Stimulated activated CD4-positive, alpha-beta T cell treated with anti-CD3 and anti-CD28 coated beads, Interleukin-12 subunit alpha, Interleukin-12 subunit beta, amount 100 ng/mL, for 24 hours (primary cell): ENCODE measurements at places on chromosomes 1 and 21.

- DNase-seq = no peak
Measured at GRCh38 chr1:23779826-23780371, 1.7 kb downstream of the PITHD1 start.

GRCh38 chr1:121483961-121484424, 299.2 kb downstream of the SRGAP2C start:
- DNase-seq = no peak

GRCh38 chr1:97364086-97364485, 556.7 kb downstream of the DPYD start:
- DNase-seq = no peak

GRCh38 chr1:29299446-29299845, 63.1 kb downstream of the PTPRU start:
- DNase-seq = no peak

GRCh38 chr1:210332719-210333398, 4.2 kb downstream of the HHAT start:
- DNase-seq = peak; percentile 10

GRCh38 chr1:93111561-93111960, 32.5 kb downstream of the MTF2 start:
- DNase-seq = no peak

- no peak for DNase-seq
Measured at GRCh38 chr21:41367945-41368734, 6.3 kb downstream of the MX2 start.

DNA sequence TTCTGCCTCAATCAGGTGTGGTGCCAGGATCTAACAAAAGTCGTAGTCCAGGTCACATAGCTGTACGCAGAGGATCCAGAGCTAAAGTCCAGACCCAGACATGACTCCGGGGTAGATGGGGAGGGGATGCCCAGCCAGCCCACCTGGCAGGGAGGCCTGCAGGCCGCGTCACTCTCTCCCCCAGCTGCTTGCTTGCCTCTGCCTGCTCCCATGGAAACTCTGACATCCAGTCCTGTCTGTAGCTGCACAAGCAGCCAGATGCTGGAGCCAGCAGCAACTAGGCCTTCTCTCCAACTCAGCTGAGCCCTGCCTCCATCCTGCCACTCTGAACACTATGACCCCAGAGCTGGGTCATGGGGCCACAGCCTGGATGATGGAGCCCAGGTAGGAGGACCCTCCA, 8.1 kb downstream of the COL8A2 start:
- DNase-seq = no peak

- DNase-seq = no peak
Measured at GRCh38 chr21:34345892-34346291, 17.9 kb upstream of the KCNE2 start.

DNA sequence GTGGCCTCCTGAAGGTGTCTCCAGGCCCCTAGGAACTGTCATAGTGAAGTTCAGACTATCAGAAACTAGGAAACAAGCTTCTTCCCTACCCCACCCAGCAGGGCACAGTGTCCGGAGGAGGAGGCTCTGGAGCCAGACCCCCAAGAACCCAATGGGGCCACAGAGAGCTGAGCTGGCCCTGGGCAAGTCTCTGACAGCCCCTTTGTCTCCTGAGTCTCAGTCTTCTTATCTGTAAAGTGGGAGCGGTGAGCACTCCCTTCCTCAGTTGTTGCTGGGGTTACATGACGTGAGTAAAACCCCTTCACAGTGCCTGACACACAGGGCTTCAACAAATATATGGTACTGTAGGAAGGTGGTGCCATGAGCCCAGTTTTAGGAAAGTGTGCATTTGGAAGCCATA, 675.8 kb downstream of the MATN1 start:
- DNase-seq = no peak

DNA sequence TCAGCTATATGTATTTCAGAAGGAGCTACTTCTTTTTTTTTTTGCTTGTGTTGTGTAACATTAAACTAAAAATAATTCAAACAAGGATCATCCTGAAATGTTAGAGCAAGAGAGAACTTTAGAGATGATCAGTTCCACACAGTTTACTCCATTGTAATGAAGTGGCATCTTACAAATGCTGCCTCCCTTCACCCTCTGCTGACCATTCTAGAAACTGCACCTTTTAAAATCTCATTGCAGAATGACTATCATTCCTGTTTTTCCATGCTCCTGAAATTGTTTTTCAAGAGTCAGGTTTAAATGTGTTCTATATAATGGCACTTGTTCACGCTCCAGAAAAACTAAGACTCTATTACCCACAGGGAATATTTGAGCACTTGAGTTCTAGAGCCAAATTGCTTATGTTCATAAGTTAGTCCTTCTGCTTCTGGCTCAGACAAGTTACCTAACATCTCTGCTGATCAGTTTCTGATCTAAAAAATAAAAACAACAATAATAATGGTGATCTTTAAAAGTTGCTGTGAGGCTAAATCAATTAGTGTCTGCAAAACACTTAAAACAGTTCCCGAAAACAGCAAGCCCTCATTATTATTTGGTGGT, 21.5 kb upstream of the SLC44A5 start:
- no peak for DNase-seq

DNA sequence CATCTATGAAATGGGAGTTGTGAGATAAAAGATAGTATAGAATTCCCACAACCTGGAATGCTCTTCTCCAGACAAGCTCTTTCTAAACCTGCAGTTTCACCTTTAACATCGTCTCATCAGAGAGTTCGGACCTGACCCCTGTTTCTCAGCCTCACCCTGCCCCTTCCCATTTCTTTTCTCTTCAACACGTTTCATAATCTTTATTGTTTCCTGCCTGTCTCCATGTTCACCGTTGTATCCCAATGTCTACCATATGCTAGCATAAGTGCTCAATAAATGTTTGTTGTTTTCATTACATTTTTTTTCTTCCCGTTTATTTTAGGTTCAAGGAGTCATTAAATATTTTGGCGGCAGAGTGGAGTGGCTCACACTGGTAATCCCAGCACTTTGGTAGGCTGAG, 32.4 kb downstream of the SESN2 start:
- DNase-seq = no peak

- no peak for DNase-seq
Measured at GRCh38 chr1:245860657-245861544, 646.2 kb downstream of the SMYD3 start.

GRCh38 chr1:160827418-160827817, 31.4 kb downstream of the LY9 start:
- DNase-seq = no peak

- no peak for DNase-seq
Measured at GRCh38 chr1:180234369-180235076, 4.5 kb downstream of the LHX4 start.

DNA sequence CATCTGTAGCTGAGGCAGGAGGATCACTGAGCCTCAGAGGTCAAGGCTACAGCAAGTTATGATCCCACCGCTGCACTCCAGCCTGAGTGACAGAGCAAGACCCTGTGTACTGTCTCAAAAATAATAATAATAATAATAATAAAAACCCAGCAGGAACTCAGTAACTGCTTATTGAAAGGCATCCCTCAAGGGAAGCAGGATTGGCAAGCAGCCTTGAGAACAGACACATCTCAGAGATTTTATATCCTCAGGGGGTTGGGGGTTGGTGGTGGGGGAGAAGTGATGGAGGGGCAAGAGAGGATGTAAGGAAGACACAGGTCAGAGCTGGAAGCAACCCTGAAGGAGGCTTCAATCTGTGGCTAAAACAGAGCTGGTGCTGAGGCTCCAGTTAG, 29.6 kb downstream of the GNB1 start:
- DNase-seq = no peak

- DNase-seq = no peak
Measured at GRCh38 chr1:98385652-98386051, 275.9 kb upstream of the SNX7 start.

DNA sequence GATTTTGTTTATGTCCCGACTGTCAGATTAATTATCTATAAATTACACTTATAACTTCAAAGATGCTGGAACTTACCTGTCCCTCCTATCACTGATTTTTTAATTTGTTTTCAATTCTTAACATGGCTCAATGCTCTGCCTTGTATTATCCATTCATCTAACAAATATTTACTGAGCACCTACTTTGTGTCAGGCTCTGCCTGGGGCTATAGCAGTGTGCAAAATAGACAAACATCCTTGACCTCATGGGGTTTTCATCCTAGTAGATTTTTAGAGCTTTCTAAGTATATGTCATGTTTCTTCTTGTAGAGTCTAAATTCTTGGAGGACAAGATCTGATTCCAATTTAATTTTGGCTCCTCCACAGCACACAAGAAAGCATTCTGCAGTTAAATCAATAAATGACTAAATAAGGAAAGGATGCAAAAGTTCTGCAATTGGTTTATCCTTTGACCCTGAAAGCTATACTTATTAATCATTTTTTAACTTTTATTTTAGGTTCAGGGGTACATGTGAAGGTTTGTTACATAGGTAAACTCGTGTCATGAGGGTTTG, 10.8 kb upstream of the SMYD2 start:
- no peak for DNase-seq

GRCh38 chr1:11458811-11459275, 20.1 kb upstream of the DISP3 start:
- DNase-seq = no peak

DNA sequence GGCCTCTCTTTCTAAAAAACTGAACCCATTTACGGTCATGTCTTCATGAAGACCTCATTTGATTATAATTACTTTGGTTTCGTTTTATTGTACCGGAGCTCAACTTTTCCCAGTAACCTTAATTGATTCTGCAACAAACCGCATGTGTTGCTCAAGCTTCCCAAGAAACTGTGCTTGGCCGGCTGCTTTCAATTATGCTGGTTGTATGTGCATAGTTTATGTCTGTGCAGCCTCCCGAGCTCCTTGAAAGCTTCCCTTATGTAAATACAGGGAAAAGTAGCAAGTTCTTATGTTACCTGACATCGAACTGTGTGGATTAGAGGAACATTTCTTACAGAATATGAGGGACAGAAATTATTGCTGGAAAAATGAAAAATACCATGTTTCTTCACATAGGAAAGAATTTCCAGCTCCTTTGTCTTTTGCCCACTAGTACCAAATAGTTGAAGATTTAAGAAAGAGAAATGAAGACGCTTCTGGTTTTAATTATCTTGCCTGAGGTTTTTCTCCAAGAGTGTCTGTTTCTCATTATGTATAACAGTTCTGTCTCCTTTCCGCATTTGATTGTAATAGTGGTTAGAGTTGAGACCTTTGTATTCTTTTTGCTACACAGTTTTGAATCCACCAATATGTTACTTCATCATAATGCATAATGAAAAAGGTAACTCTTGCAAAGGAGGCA, 2.1 kb downstream of the VCAM1 start:
- no peak for DNase-seq

DNA sequence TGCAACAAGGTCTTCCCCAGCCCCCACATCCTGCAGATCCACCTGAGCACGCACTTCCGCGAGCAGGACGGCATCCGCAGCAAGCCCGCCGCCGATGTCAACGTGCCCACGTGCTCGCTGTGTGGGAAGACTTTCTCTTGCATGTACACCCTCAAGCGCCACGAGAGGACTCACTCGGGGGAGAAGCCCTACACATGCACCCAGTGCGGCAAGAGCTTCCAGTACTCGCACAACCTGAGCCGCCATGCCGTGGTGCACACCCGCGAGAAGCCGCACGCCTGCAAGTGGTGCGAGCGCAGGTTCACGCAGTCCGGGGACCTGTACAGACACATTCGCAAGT, 3.8 kb downstream of the ZBTB18 start:
- no peak for DNase-seq

DNA sequence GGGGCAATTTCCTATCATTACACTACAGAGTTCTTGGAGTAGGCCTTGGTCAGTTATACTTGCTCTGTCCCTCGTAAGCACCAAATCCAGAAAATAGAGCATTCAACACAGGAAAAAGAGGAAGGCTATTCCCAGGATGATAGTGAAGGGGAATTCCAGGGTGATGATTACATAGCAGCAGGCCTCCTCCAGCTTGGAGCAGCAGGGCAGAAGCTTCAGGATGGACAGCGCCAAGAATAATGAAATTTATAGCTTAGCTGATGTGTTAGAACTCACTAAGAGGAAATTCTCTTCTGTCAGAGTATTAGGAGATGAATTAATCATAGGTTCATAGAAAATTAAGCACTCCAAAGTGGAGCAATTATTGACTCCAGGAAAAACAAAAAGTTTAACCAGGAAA, 10.8 kb upstream of the SMAP2 start:
- no peak for DNase-seq

- DNase-seq = no peak
Measured at GRCh38 chr21:41188486-41189149, 20.7 kb downstream of the BACE2 start.

- DNase-seq = no peak
Measured at GRCh38 chr1:221775206-221775605, 33.3 kb upstream of the DUSP10 start.

- no peak for DNase-seq
Measured at GRCh38 chr1:179151908-179152682, 70.2 kb downstream of the TOR3A start.

DNA sequence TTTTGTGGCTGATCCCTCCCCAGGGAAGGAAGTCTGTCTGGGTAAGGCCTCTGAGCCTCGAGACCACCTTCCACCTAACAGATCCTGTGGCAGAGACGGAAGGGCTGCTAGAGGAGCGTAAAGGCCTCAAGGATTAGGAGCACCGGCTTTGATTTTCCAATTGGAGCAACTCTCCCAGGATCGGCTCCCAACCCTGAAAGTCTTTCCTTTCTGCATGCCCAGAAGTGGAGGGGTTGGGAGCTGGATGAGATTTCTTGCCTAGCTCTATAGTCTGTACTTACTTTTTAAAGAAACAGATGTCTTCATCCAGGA, 41.4 kb downstream of the ELK4 start:
- no peak for DNase-seq

DNA sequence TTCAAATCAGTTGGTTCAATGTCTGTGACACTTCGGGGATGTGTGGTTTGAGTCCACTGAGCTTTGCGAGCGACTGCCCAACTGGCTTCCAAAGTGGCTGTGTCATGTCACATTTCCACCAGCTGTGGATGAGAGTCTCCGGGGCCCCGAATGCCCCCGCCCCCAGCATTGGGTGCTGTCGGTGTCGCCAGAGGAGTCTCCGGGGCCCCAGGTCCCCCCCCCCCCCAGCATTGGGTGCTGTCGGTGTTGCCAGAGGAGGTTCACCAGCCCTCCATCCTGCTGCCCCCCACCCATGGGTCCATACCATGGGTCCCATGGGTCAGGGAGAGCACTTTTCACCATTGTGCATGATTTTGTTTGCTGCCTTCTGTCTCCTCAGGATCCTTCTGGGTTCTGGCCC, 9.0 kb upstream of the SMYD3 start:
- no peak for DNase-seq

- no peak for DNase-seq
Measured at GRCh38 chr1:192201303-192201702, 43.0 kb downstream of the RGS18 start.

DNA sequence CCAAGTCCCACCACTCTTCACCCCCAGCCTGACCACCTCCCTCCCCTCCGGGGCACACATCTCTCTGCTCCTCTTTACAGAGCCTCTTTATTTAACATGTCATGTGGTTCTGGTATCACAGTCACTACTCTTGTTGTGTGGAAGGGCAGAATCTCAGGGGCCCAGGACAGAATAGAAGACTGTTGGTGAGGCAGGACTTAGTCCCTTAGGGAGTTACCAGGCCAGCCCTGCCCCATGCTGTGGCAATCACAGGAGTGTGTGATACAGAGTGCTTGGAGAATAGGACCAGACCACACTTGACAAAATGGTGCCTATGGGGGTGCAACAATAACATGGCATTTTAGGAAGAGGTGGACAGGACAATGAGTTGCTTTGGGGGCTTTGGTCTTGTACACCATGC, 43.0 kb upstream of the CRNN start:
- no peak for DNase-seq
